ENCODE measurements at places on chromosomes 6 and 20.

DNA sequence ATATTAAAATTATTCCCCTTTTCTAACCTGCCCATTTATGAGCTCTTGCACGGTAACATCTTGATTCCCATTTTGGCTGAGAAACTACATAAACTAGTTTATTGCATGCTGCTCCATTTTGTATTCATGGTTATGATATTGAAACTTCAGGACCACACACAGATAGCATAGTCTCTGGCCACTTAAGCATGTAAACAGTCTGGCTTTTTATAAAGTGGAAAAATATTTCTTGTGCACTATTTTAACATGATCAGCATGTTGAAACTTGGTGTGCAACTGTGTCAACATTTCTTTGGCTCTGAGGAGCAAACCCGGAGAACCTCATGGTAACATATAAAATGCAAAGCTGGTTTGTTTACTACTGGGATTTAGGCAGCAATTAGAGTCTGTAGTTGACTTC, 70.7 kb downstream of the SLX4IP start:
- DNase-seq = no peak

- no peak for DNase-seq
Observed at GRCh38 chr20:38298768-38299288, 5.1 kb upstream of the BPI start.

- no peak for DNase-seq
Observed at GRCh38 chr20:25453035-25453810, 45.8 kb downstream of the GINS1 start.

DNA sequence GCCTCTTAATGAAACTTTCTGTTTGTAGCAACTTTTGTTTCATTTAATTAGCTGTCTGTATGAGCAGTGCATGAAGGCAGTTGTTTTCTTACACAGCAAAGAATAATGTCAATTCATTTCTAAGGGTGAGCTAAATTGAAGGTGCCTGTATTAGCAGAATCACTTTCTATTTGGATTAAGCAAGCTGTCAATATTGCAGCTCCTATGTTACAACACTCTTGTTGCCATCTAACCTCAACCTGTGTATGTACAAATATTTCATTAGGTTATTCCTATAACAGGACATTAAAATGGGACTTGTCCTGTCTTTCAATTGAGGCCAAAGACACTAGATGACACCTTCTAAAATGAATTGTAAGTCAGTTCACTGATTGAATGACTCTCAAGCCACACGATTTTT, 647.5 kb downstream of the UTRN start:
- DNase-seq = no peak

GRCh38 chr6:34052071-34052825, 93.6 kb downstream of the GRM4 start:
- no peak for DNase-seq

GRCh38 chr6:34484899-34485298, 19.0 kb downstream of the PACSIN1 start:
- no peak for DNase-seq

- DNase-seq = no peak
Observed at GRCh38 chr6:166778776-166779175, 151.7 kb upstream of the RPS6KA2 start.

DNA sequence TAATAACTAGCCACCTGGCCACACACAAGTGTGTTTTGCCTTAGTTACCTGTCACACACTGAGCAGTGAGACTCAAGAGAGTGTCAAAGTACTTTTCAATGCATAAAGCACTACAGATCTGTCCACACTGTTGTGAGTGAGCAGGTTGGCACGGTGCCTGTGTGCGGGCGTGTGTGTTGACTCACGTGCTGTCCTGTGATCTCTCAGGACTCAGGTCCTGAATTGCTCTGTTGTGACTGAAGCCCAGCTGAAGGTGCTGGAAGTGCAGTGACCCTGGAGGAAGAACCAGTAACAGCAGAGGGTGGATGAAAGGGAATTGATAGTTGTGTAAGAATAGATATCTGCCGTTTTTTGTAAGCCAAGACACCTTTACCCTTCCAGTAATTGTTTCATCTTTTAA, 18.3 kb downstream of the SLC16A10 start:
- DNase-seq = no peak
